Omental fat pad (tissue), 4 donors: ENCODE measurements at places on chromosomes 3 and 15. TPM values are rescaled to one million over a fixed set of nuclear protein-coding genes. Genes with fewer than 3 reads are reported as not detected.

VIPR1 gene
- total RNA-seq = 2.9 TPM

SNTN gene
- total RNA-seq = not detected

PTH1R gene
- total RNA-seq = 16.2 TPM

GOLGA8R gene
- total RNA-seq = 4.2 TPM

PAQR9 gene
- total RNA-seq = 0.93 TPM
